Bone marrow (tissue), 2 donors: ENCODE measurements at places on chromosomes 5 and 9.

- DNase-seq = peak; percentile 30
Measured at GRCh38 chr9:112086627-112087026, 88.5 kb downstream of the SUSD1 start.

- DNase-seq = no peak
Measured at GRCh38 chr5:75214928-75215327, 21.8 kb downstream of the ANKRD31 start.

- no peak for DNase-seq
Measured at GRCh38 chr9:110188991-110189390, 19.0 kb downstream of the C9orf152 start.

GRCh38 chr5:124234770-124235562 lies 511.5 kb downstream of the ZNF608 start:
- no peak for DNase-seq

- no peak for DNase-seq
Measured at GRCh38 chr9:115397591-115398312, 279.8 kb upstream of the TNC start.

- no peak for DNase-seq
Measured at GRCh38 chr5:122701640-122702523, 73.0 kb upstream of the SNX2 start.

DNA sequence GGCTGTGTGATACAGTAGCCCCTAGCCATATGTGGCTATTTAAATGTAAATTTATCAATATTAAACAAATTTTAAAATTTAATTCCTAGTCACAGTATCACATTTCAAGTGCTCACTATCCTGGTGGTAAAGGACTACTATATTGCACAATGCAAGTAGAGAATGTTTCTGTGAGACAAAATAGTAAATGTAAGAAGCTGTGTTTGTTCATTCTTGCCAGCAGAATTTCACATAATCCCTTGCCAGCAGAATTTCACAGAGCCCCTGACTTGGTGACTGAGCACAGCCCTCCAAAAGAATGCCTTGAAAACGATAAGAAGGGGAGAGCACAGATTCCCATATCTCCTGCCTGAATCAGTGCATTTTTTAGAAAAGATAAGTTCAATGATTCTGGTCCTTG lies 75.9 kb upstream of the SELENOP start:
- DNase-seq = no peak

DNA sequence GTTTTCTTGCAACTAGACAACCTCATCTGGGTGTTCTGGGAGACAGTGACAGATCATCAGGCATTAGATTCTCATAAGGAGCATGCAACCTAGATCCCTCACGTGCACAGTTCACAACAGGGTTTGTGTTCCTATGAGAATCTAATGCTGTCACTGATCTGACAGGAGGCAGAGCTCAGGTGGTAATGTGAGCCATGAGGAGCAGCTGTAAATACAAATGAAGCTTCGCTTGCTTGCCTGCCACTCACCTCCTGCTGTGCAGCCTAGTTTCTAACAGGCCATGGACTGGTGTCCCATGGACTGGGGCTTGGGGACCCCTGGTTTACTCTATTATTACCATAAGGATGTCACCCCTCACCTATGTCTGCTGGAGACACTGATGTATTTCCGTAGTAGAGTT lies 166.8 kb downstream of the PSAT1 start:
- no peak for DNase-seq

- no peak for DNase-seq
Measured at GRCh38 chr9:111603041-111603440, 3.6 kb upstream of the PTGR1 start.

DNA sequence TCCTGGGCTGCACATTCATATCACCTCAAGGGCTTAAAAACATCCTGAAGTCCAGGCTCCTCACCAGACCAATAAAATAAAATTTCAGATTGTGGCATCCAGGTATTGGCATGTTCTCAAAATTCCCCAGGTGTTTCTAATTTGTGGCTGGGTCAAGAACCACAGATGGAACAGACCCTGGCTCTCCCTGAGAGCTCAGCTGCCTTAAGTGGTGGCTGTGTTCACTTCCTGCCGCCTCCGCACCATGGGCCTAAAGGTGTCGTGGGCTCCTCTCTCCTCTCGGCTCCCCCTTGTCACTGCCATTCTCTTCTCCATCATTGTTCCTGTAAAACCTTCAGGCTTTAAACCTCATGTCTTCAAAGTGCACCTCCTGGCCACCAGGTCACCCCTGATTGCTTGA lies 17.8 kb upstream of the CCNJL start:
- no peak for DNase-seq

DNA sequence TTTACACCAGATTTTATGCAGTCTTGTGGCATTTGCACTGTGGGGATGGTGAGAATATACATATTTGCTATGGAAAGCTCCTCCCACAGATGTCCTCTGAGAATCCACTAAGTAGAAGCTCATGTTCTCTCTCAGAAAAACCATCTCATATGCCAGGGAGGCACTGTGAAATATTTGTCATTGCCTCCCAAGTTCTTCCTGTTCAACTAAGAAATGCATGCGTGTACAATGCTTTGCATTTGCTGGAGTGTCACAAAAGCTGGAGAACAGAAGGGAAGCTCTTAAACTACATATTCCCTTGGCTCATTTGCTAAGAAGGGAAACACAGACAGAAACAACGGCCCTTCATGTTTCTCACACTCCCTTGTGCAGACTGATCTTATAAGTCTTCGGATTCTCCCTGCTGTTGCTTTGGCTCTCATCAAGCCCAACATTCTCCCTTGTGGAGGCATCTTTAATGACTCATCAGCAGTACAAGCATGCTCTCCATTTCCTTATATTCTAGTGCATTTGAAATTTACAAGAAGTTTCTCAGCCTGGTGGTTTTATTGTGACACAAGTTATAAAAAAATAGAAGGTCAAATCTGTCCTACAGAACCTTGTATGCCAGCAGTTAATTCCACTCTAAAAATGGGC lies 220.6 kb downstream of the TRIM36 start:
- no peak for DNase-seq

GRCh38 chr5:10401498-10401897 lies 40.2 kb upstream of the ROPN1L start:
- DNase-seq = no peak

GRCh38 chr5:158287643-158288271 lies 428.8 kb upstream of the CLINT1 start:
- DNase-seq = no peak

GRCh38 chr5:6461793-6462650 lies 13.4 kb downstream of the UBE2QL1 start:
- DNase-seq = no peak

GRCh38 chr9:132141344-132141947 lies 20.4 kb upstream of the NTNG2 start:
- no peak for DNase-seq

- no peak for DNase-seq
Measured at GRCh38 chr9:69178583-69179011, 4.5 kb downstream of the TJP2 start.

- no peak for DNase-seq
Measured at GRCh38 chr5:55923865-55924500, 70.8 kb downstream of the IL6ST start.

DNA sequence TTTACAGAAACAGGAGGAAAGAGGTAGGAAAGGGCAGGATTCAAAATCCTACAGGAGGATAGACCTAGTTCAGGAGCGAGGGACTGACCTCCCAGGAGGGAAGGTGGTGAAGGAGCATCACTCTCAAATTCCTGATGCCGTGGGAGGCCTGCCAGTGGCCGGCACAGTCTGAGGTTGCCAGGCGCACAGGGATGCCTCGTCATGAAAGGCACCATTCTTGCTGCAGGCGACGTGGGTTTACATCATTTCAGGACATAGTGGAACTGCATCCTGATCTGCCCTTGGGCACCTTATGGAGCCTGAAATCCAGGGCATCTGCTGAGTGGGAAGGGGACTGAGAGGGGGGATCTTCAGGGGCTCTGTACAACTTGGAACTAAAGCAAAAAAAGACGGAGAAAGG lies 163.2 kb upstream of the S1PR3 start:
- DNase-seq = no peak

GRCh38 chr5:28216939-28217360 lies 1178.6 kb upstream of the CDH9 start:
- no peak for DNase-seq

DNA sequence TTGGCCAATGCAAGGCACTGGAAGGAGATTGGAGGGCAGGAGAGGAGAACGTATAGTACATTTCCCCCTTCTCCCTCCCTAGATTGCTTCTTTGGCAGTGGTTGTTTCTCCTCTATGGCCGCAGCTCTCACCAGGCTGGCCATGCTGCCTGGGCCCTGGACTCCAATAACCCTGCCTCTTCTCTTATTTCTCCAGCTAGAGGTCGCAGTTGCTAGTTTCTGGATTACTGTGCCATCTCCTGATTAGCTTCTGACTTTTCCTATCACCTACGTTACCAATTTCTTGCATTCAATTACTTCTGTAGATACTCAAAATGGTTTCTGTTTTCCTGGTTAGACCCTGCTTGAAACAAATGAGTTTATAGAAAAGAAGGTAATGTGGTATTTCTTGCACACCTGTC lies 2.4 kb upstream of the MACIR start:
- DNase-seq = no peak

DNA sequence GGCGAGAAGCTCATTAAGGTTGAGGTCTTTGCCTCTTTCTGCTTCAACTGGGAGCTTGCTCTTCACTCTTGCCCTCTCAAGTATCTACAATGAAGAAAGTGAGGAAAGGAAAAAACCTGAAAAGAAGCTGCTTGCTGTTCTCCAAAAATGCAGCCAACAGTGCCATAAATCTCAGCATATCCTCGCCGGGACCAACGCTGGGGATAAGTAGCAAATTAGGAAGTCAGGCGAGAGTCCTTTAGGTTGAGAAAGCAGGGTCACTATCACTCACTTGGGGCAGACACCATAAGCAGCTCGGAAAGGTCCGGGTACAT lies 399 bp downstream of the NUP155 start:
- DNase-seq = no peak

- no peak for DNase-seq
Measured at GRCh38 chr9:14066831-14067230, 247.1 kb downstream of the NFIB start.

DNA sequence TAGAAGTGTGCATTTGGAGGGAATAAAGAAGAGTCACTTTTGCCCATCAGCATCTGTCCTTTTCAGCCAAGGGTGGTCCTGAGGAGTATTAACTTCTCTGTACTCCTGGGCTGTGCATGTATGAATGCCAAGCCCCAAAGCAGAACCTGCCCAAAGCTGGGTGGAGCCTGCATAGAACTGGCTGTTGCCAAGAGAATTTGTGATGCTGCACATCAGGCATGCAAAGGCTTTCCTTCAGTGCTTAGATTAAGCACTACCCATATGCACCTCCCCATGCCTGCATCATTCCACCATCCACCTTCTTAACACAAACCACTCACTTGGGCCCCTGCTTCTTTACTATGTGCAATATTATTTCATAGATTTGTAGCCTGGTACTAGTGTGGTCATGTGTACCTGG lies 493.8 kb downstream of the KIF4B start:
- DNase-seq = no peak

GRCh38 chr9:131798246-131798645 lies 58.4 kb upstream of the RAPGEF1 start:
- no peak for DNase-seq

GRCh38 chr5:31193591-31194467 lies at the start of gene CDH6:
TSS of gene CDH6 (plus strand) at chr5:31193686. CDS start at chr5:31267474, 73,788 bp downstream.
- no peak for DNase-seq

GRCh38 chr9:115941561-115942315 lies 211.9 kb upstream of the PAPPA start:
- DNase-seq = no peak

DNA sequence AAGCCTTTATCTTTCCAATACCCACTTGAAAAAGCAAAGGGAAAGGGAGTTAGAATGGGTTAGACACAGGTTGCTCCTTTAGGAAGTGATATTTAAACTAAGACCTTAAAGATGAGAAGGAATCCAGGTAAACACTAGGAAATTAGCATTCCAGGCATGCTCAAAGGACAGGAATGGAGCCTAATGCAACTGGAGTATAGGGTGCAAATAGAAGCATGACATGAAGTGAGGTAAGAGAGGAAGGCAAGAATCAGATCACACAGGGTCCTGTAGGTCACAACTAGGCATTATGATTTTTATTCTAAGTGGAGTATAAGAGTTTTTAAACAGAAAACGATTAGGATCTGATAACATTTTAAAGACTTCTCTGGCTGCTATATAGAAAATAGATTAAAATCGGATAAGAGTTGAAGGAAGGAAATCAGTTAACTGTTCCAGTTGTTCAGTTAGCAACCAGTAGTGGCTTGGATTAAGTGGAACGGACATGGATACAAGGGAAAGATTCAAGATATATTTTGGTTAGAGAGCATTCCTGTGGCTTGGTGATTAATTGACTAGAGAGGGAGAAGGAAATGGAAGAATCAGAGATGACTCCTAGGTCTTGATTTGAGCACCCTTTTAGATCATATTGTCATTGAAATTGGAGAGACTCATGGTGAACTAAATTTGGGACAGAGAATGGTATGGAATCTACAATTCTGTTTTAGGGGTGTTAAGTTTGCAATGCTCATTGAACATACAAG lies 95.9 kb downstream of the FBXO4 start:
- no peak for DNase-seq

DNA sequence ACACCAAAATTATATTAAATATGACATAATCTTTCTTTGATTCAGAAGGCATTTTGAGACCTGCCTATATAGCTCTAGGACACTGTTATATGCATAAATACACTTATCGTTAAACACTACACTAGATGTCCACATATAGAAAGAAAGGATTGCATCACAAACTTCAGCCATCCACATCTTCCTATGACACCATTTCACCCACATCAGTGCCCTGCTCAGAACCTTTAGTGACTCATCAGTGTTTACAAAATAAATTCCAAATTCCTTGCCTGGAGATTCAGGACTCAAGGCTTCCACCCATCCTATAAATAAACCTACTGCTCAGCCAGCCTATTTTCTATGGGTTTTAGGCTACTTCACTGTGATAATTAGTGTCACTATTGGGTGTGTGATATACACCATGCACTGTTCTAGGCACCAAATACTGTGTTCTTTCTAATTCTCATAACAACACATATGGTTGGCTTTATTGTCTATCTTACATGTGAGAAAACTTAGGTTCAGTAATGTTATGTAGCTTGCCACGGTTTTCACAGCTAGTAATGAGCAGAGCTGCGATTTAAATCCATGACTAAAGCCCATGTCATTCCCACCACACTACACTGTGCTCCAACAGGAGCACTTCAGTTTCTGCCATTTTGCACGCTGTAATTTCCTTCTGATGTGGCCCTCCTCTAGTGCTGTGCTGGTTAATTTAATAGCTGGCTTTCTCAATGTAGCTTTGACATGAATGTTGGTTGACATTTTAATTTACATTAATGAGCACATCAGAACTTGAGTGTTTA lies 103.3 kb downstream of the SREK1 start:
- no peak for DNase-seq

- no peak for DNase-seq
Measured at GRCh38 chr9:29217966-29218365, 1644.7 kb upstream of the C9orf72 start.

- DNase-seq = no peak
Measured at GRCh38 chr9:70131296-70131695, 87.6 kb downstream of the MAMDC2 start.
